Stimulated activated CD8-positive, alpha-beta memory T cell treated with anti-CD3 and anti-CD28 coated beads, Interleukin-4, amount 100 ng/mL, for 4 hours (primary cell): ENCODE measurements at places on chromosomes 16 and 17.

- no peak for DNase-seq
Observed at GRCh38 chr16:86025706-86026105, 126.7 kb downstream of the IRF8 start.

DNA sequence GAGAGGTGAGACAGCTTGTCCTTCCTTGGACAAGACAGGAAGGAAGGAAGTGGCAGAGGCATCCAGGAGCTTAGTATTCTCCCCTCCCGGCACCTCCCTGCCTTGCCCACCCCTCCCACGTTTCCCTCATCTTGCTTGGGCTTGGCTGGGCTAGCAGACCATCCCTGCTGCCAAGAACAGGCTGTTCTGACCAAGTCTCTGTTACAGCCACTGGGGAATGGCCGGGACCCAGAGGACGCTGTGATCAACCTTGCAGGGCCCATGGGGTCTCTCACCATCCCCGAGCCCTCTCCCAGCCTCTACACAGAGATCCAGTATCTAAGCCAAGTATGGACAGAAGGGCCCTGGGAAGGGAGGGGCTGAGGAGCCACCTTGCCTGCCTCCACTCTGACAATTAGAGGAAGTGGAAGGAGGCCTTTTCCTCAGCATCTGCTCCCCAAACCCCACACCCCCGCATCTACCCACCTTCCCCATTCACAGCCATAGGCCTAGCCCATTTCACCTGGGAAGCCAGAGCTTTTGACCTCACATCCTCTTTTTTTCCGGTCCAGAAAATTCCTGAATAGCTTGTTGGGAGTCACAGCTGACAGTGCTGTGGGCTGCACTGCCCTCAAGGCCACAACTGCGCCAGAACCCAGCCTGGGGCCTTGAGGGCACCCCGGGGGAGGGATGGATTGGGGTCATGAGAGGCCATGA, 14.1 kb downstream of the CD300LG start:
- no peak for DNase-seq

DNA sequence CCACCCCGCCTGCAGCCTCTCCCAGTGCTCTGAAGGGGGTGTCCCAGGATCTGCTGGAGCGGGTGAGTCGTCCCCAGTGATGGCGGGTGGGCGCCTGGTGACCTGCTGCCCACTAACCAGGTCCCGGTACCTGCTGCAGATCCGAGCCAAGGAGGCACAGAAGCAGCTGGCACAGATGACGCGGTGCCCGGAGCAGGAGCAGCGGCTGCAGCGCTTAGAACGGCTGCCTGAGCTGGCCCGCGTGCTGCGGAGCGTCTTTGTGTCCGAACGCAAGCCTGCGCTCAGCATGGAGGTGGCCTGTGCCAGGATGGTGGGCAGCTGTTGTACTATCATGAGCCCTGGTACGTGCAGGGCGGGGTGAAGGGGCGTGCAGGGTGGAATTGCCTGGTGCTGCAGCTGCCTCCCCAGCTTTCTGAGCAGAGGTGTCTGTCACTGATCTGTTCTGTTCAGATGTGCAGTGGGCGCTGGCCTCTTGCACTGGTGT, 3.6 kb downstream of the CDT1 start:
- no peak for DNase-seq

- no peak for DNase-seq
Observed at GRCh38 chr16:13866073-13866472, 53.9 kb upstream of the ERCC4 start.

DNA sequence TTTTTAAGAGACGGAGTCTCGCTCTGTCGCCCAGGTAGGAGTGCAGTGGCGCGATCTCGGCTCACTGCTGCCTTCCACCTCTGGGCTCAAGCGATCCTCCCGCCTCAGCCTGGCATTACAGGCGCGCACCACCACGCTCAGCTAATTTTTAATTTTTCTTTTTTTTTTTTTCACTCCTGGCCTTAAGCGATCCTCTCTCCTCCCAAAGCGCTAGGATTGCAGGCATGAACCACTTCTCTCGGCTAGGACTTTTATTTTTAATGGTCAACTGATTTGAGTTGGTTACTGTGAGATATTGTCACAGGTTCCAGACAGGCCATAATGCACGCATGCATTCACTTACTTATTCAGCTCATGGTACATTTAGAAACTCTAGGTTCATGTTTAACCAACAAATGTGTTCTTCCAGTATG, 888 bp downstream of the PIGW start:
- DNase-seq: no peak
